ENCODE measurements at places on chromosomes 16 and 17.
A peak's percentile ranks its signal among the peaks of the same experiment; 100 is the strongest.

GRCh38 chr16:31157136-31157535, 7.3 kb upstream of the PRSS36 start:
- DNase-seq: no peak

GRCh38 chr16:80063031-80063712, 462.6 kb upstream of the MAF start:
- DNase-seq: no peak

DNA sequence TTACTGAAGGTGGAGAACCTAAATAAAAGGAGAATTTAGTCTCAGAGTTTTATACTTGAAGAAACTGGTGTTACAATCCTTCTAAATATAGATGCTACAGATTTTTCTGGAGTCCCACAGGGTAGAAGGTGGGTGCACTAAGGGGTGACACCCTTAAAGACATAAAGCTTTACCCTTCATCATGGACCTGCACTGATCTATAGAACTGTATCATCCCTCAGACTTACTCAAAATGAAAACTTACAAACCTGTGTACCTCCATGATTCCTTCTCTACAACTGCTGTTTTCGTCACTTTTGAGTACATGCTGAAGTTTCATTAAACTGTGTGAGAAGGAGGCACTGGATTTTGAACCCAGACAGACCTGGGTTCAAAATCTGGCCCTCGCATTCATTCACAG, 169.5 kb upstream of the NOG start:
- DNase-seq: no peak

DNA sequence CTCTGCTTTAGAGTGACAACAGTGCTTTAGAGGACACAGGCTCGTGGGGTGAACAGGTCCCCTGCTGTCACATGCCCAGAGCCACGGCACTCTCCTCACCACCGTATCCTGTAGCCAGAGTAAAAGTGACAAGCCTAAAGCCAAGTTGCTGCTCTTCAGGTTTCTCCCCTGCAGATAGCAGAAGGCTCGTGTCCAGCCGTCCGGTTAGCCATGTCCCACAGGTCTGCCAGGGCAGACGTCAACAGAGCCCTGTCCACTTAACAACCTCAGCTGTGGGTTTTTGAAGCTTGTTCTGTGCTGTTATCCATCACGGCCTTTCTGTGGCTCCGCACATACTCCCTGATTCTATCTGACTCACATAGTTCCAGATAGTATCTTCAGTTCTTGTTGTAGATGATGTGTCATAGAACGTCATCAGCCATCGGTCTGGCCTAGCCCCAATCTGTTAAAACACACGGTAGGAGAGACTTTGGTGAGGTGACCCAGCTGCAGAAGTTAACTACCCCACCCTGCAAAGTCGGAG, 100.7 kb downstream of the SOCS1 start:
- DNase-seq: no peak

DNA sequence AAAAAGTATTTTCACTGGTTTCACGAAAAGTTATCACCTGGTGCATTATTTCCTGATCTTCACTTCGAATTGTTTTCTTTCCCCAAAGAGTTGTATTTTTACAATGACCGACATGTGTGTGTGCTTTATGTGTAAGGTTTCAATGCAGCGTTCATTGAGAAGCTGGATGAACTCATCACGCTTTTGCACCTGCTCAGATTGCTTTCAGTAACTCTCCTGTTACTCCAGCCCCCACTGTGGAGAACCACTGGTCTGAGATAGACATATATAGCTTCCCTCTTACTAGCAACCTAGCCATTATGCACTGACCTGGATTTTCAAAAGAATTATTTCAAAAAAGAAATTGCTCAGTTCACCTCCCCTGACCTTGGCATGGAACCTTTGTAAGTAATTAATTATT, 178.3 kb upstream of the CHMP6 start:
- no peak for DNase-seq

- DNase-seq: no peak
These were observed 8.2 kb upstream of the MARCHF10 start for GRCh38 chr17:62816282-62816839.

DNA sequence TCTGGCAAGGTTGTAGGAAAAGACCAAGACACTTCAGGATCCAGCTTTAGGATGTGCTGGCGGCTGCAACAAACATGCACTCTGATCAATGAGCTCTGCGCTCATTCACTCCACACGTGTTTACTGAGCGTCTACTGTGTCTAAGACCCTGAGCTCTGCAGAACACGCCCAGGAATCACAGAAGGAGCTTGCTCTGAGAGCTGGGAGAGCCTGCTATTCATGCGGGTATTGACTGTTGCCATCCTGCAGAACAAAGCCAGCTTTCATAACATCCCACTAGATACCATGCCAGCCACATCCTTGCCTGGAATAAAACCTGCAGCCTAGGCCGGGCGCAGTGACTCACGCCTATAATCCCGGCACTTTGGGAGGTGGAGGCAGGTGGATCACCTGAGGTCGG, 44.1 kb downstream of the NXN start:
- DNase-seq: no peak

DNA sequence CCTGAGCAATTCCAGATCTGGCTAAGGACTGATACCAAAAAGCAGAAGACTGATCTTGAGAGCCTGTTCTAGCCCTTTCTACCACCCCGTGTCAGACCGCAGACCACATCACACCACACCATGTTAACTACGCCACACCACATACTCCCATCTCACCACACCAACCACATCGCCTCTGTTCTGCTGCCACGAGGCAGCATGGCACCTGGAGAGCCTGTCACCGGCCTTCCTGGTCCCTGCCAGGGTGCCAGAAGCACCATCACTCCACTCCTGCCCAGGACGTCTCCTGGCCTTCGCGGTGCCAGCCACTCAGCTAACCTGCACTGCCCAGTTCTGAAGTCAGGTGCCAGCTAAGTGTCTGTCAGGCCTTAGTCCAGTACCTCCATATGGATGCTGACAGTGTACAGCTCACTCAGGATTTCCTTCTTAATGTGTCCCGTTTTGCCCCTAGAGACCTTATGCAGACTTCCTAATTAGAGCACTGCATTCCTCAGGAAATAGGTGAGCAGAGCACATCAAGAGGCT, 37.2 kb upstream of the BCAR1 start:
- DNase-seq: peak; percentile 39

Measured in stimulated activated CD4-positive, alpha-beta T cell treated with anti-CD3 and anti-CD28 coated beads, Interleukin-4, amount 100 ng/mL, for 1 hour (primary cell).